ENCODE measurements at places on chromosomes 11 and 22. TPM values are rescaled to one million over a fixed set of nuclear protein-coding genes. Genes with fewer than 3 reads are reported as not detected.
A peak's percentile ranks its signal among the peaks of the same experiment; 100 is the strongest.

- H3K36me3 ChIP-seq = no peaks in the 10 kb centered on the region
- H3K27ac ChIP-seq = no peak overlapping the region
- H3K4me3 ChIP-seq = no peak overlapping the region
Observed at GRCh38 chr11:114094516-114094915, 35.0 kb downstream of the ZBTB16 start.

DNA sequence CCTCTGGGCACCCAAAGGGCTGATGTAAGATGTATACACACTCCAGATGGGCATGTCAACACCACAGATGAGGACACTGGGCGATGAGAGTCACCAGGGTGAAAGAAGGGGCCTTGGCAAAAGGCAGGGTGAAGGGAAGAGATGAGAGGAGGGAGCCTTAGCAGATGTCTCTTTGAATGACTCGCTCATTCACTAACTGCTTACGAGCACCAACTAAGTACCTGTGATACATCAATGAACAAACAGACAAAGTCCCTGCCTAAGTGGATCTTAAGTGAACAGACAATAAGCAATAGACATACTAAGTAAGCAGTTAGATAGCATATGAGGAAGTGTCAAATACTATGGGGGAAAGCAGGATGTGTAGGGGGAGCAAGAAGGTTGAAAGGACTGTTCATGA lies 7.5 kb downstream of the ME3 start:
- peaks cover 39% of the 10 kb centered on the region for H3K27me3 ChIP-seq
- no peaks in the 10 kb centered on the region for H3K36me3 ChIP-seq
- peaks cover 9% of the 10 kb centered on the region for H3K4me1 ChIP-seq
- no peak overlapping the region for H3K27ac ChIP-seq
- DNase-seq = no peak

GRCh38 chr22:19120829-19121630 lies 1.2 kb downstream of the DGCR2 start:
- peak overlapping the region; percentile 89 for H3K4me3 ChIP-seq
- no peaks in the 10 kb centered on the region for H3K27me3 ChIP-seq
- H3K27ac ChIP-seq = peak overlapping the region; percentile 64
- H3K36me3 ChIP-seq = peaks cover 2% of the 10 kb centered on the region
- peak; percentile 43 for DNase-seq

DNA sequence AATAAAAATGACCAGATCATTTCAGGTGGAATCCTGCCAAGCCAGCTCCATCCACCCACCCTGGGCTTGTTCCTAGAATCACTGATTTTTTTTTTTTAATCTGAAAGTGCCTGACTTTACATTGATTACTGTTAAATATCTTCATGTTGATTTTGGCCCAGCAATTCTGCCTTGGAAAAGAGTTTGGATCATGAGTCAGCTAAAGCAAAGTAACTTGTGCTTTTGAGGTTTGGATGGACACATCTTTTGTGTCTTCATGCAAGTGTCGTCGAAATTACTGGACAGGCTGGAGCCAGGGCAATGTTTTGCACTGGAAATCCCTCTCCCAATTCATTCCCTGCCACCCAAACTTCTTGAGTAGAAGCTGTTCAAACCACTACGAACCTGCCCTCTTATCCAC lies 164.0 kb upstream of the SYT13 start:
- no peak overlapping the region for H3K27ac ChIP-seq
- no peaks in the 10 kb centered on the region for H3K4me1 ChIP-seq
- no peak for DNase-seq
- no peaks in the 10 kb centered on the region for H3K36me3 ChIP-seq

The CAPN5 gene
- total RNA-seq = 1.1 TPM

The CBL gene
- total RNA-seq = 45.4 TPM
